ENCODE measurements at places on chromosomes 1 and 21.

- no peak for DNase-seq
Observed at GRCh38 chr1:241265428-241265827, 91.6 kb downstream of the RGS7 start.

GRCh38 chr1:187996780-187997179 lies 1168.0 kb downstream of the PLA2G4A start:
- DNase-seq: no peak

- DNase-seq: no peak
Observed at GRCh38 chr1:201884425-201884824, 4.3 kb upstream of the SHISA4 start.

DNA sequence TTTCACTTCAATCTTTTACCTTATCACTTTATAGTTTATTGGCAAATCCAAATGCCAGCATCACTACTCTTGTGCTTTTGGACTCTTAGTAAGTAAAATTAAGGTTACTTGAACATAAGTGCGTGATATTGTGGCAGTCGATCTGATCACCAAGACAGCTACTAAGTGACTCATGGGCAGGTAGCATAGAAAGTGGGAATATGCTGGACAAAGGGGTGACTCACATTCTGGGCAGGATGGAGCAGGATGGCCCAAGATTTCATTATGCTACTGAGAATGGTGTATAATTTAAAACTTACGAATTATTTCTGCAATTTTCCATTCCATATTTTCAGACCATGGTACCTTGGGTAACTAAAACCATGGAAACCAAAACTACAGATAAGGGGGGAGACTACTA lies 120.2 kb downstream of the ROR1 start:
- no peak for DNase-seq

DNA sequence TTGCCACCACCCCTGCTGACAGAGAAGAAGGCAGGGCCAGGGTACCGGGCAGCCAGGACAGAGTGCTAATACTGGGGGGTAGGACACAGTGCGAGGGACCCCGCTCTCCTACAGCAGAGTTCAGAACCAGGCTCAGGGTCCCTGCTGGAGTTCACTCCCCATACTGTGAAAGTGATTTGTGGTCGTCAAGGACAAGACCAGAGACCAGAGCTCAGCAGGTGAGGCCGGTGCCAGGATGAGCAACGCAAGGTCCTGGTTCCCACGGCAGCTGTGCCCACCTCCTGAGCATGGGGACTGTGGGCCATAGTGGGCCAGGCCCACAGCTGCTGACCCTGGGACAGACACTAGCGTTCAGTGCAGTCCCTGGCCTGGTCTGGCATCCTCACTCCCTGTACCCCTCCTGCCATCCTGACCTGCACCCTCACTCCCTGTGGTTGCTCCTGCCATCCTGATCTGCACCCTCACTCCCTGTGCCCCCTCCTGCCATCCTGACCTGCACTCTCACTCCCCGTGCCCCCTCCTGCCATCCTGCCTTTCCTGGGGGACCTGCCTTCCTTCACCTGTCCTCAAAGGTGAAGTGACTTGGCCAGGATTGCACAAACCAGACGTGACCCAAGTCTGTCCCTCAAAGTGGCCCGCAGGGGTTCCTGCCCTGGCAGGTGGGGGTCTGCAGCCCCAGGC lies 13.8 kb upstream of the PTTG1IP start:
- no peak for DNase-seq

DNA sequence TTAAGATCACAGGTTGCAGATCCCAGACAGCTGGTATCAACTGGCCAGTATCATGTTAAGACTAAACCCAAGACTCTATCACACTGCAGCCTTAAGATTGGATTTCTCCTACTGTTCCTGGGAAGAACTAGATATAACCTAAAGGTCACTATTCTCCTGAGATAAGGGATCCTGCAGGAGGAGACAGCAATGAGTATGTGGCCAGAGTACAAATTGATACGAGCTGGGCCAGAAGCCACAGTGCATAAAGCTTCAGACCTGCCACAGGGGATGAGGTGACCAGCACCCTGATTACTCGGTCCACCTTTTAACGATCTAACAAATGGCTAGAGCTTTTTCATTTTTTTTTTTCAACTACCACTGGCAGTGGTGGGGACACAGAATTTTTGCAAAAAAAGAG lies 31.0 kb downstream of the HSD3B1 start:
- DNase-seq: no peak

DNA sequence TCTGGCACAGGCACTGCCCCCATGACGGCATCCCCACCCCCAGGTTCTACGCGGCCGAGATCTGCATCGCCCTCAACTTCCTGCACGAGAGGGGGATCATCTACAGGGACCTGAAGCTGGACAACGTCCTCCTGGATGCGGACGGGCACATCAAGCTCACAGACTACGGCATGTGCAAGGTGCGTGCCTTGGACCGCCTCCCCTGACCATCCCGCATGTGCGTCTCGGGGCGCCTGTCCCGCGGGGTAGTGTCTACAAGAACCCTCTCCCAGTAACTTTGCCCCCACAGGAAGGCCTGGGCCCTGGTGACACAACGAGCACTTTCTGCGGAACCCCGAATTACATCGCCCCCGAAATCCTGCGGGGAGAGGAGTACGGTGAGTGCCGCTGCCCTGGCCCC lies 22.6 kb downstream of the FAAP20 start:
- DNase-seq: no peak

DNA sequence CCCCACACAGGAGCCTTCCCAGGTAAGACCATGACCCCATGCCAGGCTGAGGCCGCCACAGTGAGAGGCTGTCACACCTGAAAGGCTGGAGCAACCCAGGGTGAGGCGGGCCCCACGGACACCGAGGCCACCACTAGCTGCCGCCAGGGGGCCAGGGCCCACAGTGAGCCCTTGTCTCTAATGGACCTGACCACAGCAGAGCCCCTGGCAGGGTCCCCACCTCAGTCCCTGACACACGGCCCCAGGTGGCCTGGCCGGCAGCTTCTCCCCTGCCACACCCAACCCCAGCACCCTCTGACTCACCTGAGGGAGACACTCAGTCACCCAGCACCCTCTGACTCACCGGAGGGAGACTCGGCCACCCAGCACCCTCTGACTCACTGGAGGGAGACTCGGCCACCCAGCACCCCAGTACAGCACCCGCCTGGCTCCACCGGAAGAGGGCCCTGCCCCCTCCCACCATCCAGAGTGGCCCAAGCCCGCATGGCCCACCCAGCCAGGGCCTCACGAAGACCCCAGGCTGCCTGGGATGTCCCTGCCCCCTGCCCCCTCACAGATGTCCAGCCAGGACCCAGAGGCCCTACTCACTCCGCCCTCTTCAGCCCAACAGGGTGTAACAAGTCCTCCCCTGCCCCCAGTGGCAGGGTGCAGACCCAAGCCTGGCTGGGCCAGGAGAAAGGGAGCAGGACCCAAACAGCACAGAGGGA lies 4.4 kb downstream of the DVL1 start:
- DNase-seq: no peak

- DNase-seq: no peak
Observed at GRCh38 chr21:45932922-45933502, 48.6 kb upstream of the COL6A1 start.

GRCh38 chr1:4825800-4826450 lies 171.5 kb downstream of the AJAP1 start:
- no peak for DNase-seq

- no peak for DNase-seq
Observed at GRCh38 chr1:229231754-229232119, 39.2 kb upstream of the RAB4A start.

GRCh38 chr21:46002841-46003574 lies 21.4 kb downstream of the COL6A1 start:
- DNase-seq: no peak

DNA sequence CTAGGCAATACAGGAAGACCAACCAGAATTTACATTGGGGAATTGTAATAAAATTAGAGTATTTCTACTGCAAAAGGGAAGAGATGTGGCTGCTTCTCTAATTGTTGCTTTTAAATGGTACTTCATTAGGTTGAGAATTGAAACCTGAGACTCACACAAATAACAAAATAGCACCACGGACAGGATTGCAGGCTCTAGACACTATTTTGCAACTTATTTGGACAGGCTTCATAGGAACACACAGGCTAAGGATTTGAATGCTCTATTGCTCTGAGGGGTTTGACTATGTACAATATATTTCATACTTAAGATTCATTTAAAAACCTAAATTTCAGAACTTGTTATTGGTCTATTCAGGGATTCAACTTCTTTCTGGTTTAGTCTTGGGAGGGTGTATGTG lies 79.6 kb downstream of the ATP1B1 start:
- no peak for DNase-seq

DNA sequence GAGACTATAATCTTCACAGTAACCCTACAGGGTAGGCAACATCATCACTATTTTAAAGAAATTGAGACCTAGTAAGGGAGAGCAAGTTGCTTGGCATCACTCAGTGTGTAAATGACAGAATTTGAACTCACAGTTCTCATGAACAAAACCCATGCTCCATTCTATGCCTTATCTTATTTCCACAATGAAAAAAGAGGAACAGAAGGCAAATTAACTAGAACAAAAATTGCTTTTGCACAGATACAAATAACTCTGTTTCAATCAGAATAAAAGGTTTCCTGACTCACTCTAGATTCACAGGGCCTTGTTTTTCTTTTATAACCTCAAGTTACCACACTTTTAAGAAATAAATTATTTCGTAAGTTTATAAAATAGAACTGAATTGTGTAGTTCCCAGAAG lies 90.1 kb downstream of the UCHL5 start:
- DNase-seq: no peak

DNA sequence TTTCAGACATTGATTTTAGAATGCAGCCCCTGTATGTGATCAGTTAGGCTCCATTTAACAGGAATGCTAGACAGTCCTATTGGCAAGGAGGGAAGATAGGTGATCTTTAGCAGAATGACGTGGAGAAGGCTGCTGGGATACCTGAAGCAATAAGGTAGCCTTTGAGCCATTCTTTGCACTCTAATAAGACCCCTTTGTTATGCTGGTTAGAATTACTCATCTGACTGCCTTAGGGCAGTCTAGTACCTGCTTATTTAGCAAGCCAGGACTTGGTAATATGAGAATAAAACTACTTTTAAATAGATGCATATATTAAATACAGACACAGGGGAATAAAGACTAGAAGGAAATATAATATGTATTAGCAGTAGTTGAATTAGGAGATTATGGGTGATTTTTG lies 29.1 kb downstream of the NGF start:
- no peak for DNase-seq

DNA sequence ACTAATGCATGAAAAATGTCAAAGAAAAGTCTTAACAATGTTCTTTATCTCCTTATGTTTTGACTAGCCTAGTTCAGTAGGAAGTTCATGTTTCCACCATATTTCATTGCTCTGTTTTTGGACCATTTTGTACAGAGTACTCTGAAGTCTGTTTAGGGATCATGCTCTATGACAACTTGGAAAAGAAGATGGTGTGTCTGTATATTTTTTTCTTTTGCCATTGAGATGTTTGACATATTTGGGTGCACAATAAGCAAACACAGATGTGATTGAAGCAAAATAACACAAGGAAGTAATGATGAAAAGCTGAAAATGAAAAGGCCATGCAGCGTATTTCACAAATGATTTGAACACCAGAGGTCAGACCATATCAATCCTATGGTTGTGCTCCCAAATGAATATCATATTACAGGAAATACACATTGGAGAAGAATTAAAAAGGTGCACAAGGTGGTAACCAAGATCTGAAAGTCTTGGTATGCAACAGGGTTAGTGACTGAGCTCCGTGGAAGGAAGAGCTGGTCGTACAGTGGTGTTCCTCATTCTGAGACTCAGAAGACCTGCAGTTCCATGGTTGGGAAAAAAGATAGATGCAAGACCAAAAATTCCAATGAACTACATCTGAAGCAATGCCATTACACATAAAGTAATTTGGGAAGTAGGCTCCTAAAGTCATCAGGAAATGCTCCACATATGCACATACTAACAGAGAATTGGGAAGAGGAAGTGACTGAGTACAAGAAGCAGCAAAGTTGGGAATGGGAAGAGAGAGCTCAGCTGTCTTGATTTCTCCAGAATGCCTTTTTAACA lies 463.5 kb downstream of the LMO4 start:
- DNase-seq: no peak

DNA sequence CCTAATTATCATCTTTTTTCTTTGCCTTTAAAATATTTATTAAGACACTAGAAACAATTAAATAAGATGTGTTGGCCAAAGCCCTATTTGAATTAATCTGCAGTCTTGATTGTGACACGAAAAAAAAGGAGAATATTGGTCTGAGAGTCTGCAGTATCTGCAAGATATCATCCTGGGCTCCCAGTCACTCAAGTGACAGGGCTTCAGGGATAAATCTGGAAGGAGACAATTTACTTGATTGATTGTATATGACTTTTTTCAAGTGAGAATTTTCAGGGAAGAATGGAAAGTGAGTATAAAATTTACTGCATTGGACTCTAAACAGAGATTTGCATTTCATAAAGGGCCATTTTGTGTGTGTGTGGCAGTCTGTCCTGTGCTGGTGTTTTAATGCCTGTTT lies 233.7 kb downstream of the PAPPA2 start:
- DNase-seq: no peak

All from effector memory CD4-positive, alpha-beta T cell (primary cell).